ENCODE measurements at places on chromosomes 1 and 21. TPM values are rescaled to one million over a fixed set of nuclear protein-coding genes. Genes with fewer than 3 reads are reported as not detected.

DNA sequence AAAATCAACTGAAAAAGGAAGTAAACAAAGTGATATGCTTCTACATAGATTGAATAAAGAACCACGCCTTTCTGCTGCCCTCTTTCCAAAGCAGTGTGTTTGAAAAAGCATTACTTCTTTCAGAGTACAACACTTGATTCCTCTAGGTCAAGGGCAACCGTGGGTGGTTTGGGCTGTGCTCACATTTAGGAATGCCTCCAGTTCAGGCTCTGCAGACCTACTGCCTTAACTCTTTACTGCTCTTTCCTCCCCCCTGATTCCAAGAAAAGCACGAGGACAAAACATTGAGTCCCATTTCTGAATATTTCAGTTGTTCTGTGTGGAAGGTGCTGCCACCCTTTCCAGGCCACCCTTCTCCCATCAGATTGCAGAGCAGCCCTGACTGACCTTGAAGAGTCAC is 45.2 kb downstream of the ADAMTS1 start:
- no peak for DNase-seq

- DNase-seq, result no peak
Observed at GRCh38 chr1:109814993-109815786, 51.5 kb upstream of the EPS8L3 start.

DNA sequence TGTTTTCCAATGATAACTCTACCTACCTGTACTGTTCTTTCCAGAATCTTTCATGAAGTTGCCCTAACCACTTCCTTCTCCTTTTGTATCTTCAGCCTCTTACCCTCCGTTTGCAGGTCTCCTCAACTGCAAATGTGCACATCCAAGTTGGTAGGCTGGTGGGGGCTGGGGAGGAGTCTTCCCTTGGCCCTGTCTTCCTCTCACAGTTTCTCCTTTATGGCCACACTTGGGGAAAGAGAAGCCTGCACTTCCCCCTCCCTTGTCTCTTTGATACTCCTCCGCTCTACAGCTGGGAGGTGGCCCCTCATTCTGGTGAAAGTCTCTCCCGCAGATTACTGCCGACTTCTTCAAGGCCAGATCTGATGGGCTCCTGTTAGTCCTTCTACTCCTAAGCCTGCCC is 26.9 kb upstream of the GPR88 start:
- no peak for DNase-seq

GRCh38 chr1:182303778-182304177 is 87.8 kb downstream of the GLUL start:
- DNase-seq, result no peak

- peak; percentile 73 for DNase-seq
Observed at GRCh38 chr1:205335692-205336091, 14.1 kb upstream of the NUAK2 start.

DNA sequence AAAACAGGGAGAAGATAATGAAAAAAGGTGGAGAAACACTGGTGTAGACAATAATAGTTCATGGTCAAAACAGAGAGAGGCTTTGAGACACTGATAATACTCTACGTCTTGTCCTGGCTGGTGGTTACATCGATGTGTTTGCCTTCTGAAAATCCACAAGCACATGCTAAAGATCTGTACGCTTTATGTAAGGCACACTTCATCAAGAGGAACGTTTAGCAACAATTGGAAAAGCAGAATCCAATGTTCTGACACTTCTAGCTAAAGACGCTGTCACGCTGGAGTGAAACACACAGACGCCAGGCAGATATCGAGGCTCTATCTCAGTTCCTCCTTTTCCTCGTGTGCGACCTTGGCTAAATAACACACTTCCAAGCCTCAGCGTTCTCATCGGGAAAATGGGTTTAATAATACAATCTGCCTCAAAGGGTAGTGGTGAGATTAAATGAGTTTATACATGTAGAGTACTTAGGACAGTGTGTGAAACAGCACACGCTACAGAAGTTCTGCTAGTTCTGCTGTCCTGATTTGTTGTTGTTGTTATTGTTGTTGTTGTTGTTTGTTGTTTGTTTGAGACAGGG is 386.1 kb downstream of the SETD4 start:
- DNase-seq, result no peak

- no peak for DNase-seq
Observed at GRCh38 chr1:173002891-173003838, 47.6 kb downstream of the TNFSF18 start.

- DNase-seq, result peak; percentile 52
Observed at GRCh38 chr1:147243228-147243685, 773 bp downstream of the CHD1L start.

DNA sequence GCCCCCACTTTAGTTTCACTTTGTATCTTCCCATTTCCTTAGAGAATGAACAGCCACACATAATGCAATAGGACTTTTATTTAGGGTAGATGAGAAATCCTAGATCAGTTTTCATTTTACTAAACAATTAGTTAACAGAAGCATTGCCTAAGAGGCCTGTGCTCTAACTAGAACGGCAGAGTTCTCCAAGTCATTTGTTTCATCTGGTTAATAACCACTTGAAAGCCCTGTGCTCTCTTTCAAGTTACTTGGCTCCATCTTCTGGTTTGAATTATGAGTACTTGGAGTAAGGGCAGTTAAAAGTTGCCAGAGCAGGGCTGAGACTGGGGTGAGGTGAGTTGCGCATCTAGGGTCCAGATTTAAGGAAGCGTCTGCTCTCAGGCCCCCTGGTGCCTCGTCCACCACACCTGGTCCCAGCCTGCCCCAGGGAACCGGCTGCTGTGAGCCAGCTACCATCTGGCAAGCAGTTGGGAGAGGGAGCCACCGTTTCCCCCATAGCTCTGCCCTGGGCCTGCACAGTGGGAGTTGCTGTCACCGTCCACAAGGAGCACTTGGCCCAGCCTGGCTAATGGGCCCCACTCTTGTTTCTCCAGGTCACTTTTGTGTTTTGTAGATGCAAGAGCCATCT is 18.1 kb upstream of the SLC44A3 start:
- DNase-seq, result peak; percentile 48

- no peak for DNase-seq
Observed at GRCh38 chr1:36389999-36390398, 4.3 kb upstream of the STK40 start.

- no peak for DNase-seq
Observed at GRCh38 chr1:201009962-201010645, 13.4 kb downstream of the KIF21B start.

DNA sequence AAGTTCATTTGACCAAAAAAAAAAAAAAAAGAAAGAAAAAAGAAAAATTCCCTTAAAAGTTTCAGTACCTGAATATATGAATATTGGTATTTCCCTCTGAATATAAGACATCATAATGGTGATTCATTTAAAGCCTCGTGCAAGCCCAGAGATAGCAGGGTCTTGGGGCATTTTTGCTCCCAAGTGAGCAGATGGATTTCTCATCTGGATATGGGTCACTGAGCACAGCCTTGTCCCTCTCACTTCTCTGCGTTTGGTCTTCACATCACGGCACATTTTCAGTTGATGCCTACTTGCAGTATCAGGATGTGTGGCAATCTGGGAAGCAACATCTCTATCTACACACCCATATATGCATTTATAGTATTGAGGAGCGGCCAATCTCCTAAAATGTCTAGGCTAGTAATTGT is 12.7 kb downstream of the CD58 start:
- no peak for DNase-seq

DNA sequence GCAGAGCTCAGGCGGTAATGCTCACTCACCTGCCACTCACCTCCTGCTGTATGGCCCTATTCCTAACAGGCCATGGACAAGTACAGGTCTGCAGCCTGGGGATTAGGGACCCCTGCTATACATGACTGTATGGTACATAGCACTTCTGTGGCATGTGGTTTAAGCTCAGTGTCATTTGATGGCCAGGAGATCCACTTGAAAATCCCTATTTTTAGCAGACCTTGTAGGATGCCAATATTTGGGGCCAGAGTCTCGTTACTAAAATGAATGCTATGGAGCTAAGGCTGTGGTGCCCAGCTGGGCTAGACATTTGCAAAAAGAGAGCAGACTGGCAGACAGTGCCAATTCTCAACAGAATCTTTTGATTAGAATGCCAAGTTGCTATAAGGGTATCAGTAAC is 1.7 kb upstream of the ANGPTL7 start:
- DNase-seq, result no peak

DONSON gene
- total RNA-seq, result 7.6 TPM

LEMD1 gene
- total RNA-seq, result not detected

EVA1C gene
- total RNA-seq, result 13.6 TPM

WNT4 gene
- total RNA-seq, result 0.05 TPM

OR10J1 gene
- not detected for total RNA-seq

AKR7A3 gene
- 0.20 TPM for total RNA-seq

UBL4B gene
- total RNA-seq, result not detected

LCE2C gene
- total RNA-seq, result not detected

PRR9 gene
- not detected for total RNA-seq

CFHR3 gene
- total RNA-seq, result not detected

ST6GALNAC5 gene
- total RNA-seq, result 0.62 TPM
